ENCODE measurements at places on chromosomes 5 and 9. TPM values are rescaled to one million over a fixed set of nuclear protein-coding genes. Genes with fewer than 3 reads are reported as not detected.
A peak's percentile ranks its signal among the peaks of the same experiment; 100 is the strongest.

DNA sequence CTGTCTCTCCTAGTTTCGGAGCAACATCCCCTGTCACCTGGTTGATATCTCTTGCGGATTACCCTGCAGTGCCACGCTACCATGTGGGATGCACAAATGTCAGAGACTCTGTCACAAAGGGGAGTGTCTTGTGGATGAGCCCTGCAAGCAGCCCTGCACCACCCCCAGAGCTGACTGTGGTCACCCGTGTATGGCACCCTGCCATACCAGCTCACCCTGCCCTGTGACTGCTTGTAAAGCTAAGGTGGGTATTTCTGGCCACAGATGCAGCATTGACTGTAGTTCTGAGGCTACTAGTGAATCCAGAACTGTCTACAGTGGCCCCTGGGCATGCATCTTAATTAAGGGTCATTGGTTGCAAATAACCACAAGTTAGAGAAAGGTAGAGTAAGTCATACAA lies 50.8 kb downstream of the AQP7 start:
- H3K27me3 ChIP-seq = no peaks in the 10 kb centered on the region
- H3K4me3 ChIP-seq = no peak overlapping the region
- H3K4me1 ChIP-seq = peaks cover 14% of the 10 kb centered on the region
- no peak for DNase-seq
- peaks cover 10% of the 10 kb centered on the region for H3K36me3 ChIP-seq

GRCh38 chr5:134432174-134432573 lies 20.5 kb upstream of the CDKN2AIPNL start:
- no peaks in the 10 kb centered on the region for H3K27me3 ChIP-seq
- DNase-seq = peak; percentile 7
- H3K27ac ChIP-seq = no peak overlapping the region
- H3K36me3 ChIP-seq = no peaks in the 10 kb centered on the region
- H3K4me1 ChIP-seq = peaks cover 9% of the 10 kb centered on the region

- H3K4me3 ChIP-seq = no peak overlapping the region
- peaks cover 12% of the 10 kb centered on the region for H3K4me1 ChIP-seq
- no peak overlapping the region for H3K27ac ChIP-seq
- H3K27me3 ChIP-seq = no peaks in the 10 kb centered on the region
These were observed 160.5 kb downstream of the GOLPH3 start for GRCh38 chr5:32013658-32014057.

DNA sequence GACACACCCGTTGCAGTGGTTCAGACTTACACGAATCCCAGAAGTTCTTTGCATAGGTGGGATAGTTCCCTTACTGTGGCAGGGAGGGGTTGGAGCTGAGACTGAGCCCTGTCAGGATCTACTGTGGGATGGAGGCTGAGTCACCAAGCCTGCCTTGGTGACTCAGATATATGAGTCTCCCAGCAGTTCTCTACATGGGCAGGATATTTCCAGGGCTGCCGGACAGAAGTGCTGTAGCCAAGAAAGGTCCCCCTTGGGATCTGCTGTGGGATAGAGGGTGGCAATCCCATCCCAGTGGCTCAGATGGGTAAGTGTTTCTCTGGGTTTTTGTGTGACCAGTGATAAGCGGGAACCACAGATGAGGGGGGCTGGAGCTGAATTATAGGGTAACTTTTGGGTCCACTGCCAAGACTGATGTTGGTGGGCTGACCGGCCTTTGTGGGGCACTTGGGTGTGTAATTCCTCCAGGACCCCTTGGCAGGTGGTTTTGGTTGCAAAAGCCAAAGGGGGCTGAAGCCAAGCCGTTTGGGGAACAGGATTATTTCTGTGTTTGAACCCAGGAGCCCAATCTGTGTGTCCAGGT lies 18.7 kb downstream of the XRCC4 start:
- no peak for DNase-seq
- H3K27ac ChIP-seq = no peak overlapping the region
- no peak overlapping the region for H3K4me3 ChIP-seq
- no peaks in the 10 kb centered on the region for H3K36me3 ChIP-seq
- H3K27me3 ChIP-seq = no peaks in the 10 kb centered on the region
- no peaks in the 10 kb centered on the region for H3K4me1 ChIP-seq

DNA sequence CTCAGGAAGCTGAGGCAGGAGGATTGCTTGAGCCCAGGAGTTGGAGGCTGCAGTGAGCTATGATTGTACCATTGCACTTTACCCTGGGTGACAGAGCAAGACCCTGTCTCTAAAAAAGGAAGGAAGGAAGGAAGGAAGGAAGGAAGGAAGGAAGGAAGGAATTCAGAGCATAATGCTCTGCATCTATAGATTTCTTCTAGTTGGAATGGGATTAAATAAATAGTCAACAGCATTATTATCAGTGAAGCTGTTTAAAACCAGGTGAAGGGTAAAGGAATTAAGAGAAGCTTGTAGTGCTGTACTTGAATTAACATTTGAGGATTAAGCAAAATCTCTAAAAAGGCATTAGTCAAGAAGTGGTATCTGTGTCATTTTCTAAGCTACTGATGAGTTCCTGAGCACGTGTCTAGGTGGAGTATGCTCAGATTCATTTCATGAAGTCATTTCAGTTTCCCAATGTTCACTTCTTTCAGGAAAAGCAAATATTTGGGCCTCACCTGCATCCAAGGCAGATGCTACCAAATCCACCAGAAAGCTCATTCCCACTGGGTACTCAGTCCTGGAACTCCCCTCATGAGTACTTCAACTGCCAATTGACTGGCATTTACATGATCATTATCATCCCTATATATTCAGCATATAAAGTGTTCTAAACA lies 8.4 kb downstream of the PDE6A start:
- H3K4me3 ChIP-seq = no peak overlapping the region
- H3K27ac ChIP-seq = no peak overlapping the region
- no peaks in the 10 kb centered on the region for H3K36me3 ChIP-seq
- DNase-seq = no peak
- no peaks in the 10 kb centered on the region for H3K27me3 ChIP-seq

DNA sequence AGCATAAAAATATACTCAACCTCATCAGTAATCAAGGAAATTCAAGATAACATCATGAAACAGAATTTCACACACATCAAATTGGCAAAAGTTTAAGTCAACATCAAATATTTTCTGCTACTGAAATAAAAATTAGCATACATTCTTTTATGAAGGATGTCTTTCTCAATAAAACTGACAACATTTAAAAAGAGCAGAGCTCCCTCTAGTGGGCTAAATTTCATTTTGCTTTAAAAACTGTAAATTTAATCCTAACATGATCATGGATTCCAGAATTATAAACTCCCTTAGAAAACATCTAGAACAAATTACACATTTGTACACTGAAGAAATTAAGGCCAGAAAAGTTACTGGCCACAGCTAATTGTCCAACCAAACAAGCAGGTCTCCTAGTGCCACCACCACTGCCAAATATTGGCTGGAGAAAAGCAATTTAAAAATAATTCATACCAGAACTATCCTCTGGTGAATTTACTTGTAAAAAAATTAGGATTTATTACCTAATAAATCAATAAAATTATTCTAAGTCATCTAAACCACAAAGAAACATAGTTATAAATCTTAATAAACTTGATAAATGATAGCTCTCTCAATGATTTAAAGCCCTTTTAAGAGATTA lies 31.2 kb downstream of the DEPDC1B start:
- H3K4me1 ChIP-seq = no peaks in the 10 kb centered on the region
- DNase-seq = no peak
- no peak overlapping the region for H3K4me3 ChIP-seq
- no peaks in the 10 kb centered on the region for H3K36me3 ChIP-seq
- H3K27ac ChIP-seq = no peak overlapping the region

GRCh38 chr9:86788456-86788855 lies 158.8 kb downstream of the GAS1 start:
- DNase-seq = no peak
- H3K4me1 ChIP-seq = no peaks in the 10 kb centered on the region
- no peak overlapping the region for H3K27ac ChIP-seq
- H3K4me3 ChIP-seq = no peak overlapping the region
- no peaks in the 10 kb centered on the region for H3K36me3 ChIP-seq

GRCh38 chr5:54296386-54296785 lies 14.0 kb downstream of the ARL15 start:
- no peak for DNase-seq
- peaks cover 44% of the 10 kb centered on the region for H3K4me1 ChIP-seq
- H3K36me3 ChIP-seq = no peaks in the 10 kb centered on the region
- no peak overlapping the region for H3K4me3 ChIP-seq
- H3K27me3 ChIP-seq = no peaks in the 10 kb centered on the region
- H3K27ac ChIP-seq = no peak overlapping the region

The DIPK1B gene
- 16.8 TPM for polyA plus RNA-seq

The ANKRD55 gene
- polyA plus RNA-seq = 0.43 TPM
